ENCODE measurements at places on chromosomes 5 and 9.

- DNase-seq, result no peak
Measured at GRCh38 chr9:93955981-93956784, 1.0 kb upstream of the BARX1 start.

DNA sequence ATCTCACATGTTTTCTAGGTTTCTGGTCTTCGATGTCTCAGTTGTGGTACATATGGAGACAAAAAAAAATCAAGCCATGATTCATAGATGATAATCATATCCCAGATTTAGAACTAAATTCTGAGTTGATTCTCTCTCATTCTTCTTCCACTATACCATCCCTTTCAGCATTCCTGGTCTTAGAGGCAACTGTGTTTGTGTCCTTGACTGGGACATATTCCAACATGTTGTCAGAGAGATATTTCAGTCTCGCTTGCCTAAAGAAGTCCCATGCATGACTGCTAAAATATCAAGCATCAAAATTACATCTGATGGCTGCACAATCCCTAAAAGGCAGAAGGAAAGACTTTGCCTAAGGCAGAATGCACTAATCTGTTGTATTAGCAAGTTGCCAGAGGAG lies 236.6 kb downstream of the PSAT1 start:
- DNase-seq, result no peak

- DNase-seq, result peak; percentile 49
Measured at GRCh38 chr9:101791938-101792337, 53.5 kb upstream of the GRIN3A start.

GRCh38 chr9:30356221-30356620 lies 2028.2 kb upstream of the ACO1 start:
- no peak for DNase-seq

- no peak for DNase-seq
Measured at GRCh38 chr5:178290376-178290775, 57.8 kb upstream of the PHYKPL start.

DNA sequence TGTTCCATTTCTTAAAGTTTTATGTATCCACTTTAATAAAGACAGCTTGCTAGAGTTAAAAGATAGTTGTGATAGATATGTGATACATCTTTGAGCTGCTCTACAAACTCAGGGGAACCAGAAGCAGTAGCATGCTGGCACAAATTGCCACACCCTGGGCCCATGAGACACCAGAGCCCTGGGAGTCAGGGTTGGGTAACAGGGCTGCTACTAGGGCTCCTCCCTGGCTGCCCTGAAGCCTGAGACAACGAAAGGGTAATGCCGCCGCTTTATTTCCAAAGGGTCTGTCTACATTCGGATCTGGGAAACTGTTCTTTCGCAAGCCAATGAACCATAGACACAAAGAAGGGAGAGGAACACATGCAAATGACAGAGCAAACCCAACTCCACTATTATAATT lies 29.2 kb downstream of the PTPN3 start:
- no peak for DNase-seq

GRCh38 chr9:132740526-132741309 lies 70.5 kb downstream of the GTF3C4 start:
- DNase-seq, result no peak

- DNase-seq, result no peak
Measured at GRCh38 chr9:13626601-13627000, 347.1 kb upstream of the MPDZ start.

- no peak for DNase-seq
Measured at GRCh38 chr9:113990975-113991471, 87.1 kb downstream of the AMBP start.

DNA sequence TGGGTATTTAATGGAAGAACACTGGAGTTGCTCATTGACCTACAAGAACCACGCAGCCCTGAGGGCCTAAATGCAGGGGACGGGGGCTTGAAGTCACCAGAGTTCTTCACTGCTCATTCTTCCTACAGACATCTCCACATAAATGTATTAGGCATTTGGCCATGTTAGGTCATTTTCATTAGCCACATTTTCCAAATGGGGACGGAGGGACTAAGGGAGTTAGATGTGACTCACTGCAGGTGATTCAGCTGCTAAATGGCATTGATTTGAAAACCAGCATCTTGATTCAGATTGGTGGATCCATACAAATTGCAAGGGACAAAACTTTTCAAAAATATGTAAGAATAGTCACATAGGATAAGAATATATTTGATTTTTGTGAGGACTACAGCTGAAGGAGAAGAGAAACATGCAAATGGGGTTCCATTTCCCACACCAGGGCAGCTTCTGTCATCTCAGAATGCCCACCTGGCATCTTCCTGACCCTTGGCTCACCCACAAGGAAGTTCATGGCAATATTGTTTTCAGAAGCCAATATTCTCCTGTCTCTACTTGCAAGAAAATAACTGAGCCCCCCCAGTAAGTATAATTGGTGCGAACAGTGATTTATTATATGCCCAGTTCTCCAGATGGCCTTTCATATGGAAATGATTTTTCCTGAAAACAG lies 264.8 kb downstream of the DOCK8 start:
- no peak for DNase-seq

DNA sequence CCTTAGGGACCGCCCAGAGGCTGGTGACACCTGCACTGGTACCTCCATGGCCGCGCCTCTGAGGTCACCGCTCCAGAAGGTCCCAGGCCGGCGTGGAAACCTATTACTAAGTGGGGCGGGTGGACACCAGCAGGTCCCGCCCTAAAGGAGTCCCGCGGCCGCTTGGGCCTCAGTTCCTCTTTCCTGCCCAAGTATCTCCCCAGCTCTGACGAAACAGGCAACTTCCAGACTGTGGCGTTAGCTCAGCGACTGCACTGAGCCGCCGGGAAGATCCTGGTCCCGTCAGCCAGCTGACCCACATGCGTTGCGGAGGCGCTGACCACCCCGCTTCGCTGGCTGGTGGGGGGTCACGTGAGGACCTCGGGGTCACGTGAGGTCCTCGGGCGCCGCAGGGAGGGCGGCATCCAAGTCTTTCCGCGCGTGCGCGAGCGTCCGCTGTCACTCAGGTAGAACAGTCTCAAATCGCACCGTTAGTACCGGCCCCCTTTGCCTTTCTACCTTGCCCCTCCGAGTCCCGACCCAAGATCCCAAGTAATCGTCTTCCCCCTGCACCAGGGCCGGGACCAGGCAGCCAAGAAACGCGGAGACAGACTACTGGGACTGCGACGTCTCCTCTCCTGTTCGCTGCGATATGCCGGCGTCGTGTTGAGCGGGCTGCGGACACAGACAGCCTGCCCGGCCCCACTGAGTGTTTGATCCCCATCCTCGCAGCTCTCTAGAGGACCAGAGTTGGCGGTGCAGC lies 53.7 kb upstream of the KDM4C start:
- DNase-seq, result peak; percentile 91

DNA sequence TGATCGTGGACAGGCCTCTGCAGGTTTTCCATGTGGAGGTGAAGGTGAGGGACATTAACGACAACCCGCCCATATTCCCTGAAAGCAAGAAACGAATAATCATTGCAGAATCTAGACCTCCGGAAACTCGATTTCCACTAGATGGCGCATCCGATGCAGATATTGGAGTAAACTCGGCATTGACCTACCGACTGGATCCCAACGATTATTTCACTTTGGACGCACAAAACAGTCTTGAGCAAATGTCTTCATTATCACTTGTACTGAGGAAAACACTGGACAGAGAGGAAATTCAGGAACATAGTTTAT lies 621 bp downstream of the PCDHA13 start:
- DNase-seq, result no peak

DNA sequence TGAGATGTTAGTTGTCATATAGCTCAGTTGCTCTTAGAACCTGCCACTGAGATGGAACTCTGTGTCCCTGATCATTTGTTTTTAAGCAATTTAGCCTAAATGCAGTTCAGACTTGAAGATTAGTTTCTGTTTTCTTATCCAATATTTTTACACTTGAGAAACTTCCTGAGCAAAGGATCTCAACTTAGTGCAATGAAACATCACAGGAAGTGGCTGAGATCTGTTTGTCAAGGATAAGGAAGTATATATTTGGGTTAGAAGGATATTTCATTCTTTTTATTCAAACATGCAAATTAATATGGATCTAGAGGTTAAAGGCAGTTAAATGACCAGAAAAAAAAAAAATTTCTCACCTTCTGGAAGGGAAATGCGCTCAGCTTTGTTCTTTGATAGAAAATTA lies 19.7 kb upstream of the F2R start:
- no peak for DNase-seq

DNA sequence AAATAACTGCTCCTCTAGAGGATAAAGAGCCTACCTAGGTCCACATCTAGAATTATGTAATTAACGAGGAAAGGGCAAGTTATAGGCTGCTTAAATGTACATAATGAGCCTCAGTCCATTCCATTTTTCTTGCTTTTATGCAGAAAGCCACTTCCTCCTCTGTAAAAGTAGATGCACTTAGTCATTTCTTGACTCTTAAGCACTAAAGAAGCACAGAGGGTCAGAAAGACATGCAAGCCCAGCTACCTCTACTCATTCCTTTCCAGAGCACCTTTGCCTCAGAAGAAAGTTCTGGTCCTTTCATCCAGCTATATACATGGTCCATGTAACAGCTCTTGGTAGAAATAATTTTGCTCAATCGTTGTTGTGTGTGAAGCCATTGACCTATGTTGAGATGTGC lies 308.0 kb upstream of the NREP start:
- no peak for DNase-seq

- no peak for DNase-seq
Measured at GRCh38 chr9:16154521-16155078, 601.8 kb downstream of the CCDC171 start.

- no peak for DNase-seq
Measured at GRCh38 chr5:64876203-64876602, 107.5 kb downstream of the CWC27 start.

GRCh38 chr5:131250751-131251475 lies 12.9 kb upstream of the CDC42SE2 start:
- DNase-seq, result no peak

GRCh38 chr9:33151601-33152000 lies 15.5 kb downstream of the B4GALT1 start:
- no peak for DNase-seq

DNA sequence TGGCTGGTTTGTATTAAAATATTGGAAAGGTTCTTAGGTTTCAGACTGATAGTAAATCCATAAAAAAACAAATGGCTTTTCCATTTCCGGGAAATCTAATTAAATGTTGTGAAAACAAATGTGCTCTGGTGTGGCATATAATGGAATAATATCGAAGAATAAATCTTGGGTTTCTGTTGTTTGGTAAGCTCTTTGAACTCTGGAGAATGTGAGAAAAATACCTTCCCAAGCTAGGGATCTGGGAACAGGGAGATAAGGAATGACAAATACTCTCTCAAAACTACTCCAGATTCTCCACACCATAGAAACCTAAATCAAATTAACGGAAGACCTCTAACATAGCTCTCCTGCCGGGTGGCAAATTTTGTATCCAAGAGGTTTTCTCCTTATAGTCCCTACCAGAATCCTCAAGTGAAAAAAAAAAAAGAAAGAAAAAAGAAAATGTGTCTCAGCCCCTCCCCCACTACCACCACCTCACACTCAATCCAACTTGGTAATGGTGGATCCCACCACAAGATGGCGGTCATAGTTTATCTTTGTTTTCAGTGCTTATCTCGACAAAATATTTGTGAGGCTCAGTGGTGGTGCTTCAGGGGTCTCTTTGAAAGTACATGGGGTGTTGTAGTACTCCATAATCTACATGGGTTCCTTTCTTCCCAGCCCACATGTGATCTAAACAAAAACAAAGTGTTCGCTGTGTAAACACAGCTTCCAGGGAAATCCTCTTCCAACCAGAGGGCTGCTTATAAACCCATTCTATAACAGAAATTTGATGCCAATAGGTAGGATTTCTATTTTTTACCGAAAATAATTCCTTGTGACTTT lies 54.5 kb upstream of the FST start:
- peak; percentile 34 for DNase-seq

- no peak for DNase-seq
Measured at GRCh38 chr9:135612437-135612836, 26.9 kb downstream of the GLT6D1 start.

- no peak for DNase-seq
Measured at GRCh38 chr5:123803359-123803758, 291.4 kb downstream of the CSNK1G3 start.

DNA sequence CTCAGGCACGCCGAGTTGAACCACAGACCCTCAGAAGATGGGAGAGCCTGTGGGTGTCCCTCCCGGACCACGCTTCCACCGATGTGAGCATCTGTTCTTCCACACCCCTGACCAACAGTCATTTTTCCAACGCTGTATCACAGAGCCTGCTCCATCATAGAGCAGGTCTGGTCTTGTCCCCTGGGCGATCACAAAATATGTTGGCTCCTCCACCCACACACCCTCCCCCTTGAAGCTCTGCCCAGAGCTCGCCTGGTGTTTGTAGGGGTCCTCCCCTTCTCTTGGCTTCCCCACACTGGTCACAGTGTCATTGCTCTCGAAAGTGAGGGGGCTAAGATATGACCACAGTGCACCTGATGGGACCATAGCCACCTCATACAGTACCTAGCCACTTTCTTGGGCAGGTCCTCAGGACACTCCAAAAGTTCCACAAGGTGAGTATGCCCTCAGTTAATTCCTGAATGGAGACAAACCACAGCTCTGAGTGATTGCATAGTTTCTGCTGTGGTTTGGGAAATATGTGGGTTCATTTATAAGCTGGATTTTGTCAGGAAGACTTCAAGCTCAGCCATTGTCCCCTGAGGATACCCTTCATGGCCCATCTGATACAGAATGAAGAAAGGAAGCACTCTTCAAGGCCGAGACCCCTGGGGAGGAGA lies 3.5 kb upstream of the ZNF618 start:
- no peak for DNase-seq

DNA sequence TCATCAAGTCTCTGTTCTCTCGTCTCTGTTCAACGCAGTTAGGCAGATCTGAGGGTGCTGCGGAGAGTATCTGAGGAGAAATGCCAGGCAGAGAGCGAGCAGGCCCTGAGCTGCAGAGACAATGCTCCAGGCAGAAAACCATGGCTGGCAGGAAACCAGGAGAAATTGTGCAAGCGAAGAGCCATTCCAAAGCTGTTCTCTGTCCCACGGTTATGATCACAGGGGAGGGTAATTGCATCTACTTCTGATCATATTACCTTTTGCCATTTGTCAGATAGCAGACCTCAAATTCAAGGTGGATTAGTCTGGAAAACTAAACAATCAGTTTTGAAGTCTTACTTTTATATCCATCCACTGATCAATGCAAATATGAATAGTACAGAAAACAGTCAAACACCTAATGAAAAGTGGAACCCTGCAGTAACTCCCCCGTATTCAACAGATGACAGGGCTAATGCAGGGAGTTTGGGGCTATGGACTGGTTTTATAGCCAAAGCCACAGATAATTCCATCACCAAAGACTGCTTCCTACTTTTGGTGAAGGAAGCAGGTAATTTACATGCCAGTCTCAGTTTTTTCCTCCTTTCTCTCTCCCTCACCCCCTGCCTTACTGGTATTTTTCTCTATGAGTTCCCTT lies 228.0 kb downstream of the DCP2 start:
- no peak for DNase-seq

GRCh38 chr5:57710126-57710525 lies 227.5 kb upstream of the ACTBL2 start:
- DNase-seq, result no peak

DNA sequence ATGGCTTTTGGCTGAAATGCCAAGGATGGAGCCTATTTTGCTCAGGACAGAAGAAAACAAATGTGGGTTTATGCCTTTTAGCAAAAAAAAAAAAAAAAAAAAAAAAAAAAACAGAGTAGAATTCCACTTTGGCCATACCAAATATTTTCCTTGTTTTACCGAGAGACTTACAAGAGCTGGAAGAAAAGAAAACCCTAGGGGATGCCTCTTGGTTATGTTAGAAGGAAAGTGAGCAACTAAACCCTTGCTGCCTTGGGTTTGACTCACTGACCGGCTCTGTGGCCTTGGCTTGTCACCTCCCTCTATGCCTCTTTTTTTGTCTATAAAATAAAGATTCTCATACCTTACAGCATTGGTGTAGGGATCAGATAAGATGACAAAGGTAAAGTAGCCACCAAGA lies 69.6 kb upstream of the ABCA1 start:
- no peak for DNase-seq

Measured in NCI-H2081 (cell line).